ENCODE measurements at places on chromosomes 13 and 19.

DNA sequence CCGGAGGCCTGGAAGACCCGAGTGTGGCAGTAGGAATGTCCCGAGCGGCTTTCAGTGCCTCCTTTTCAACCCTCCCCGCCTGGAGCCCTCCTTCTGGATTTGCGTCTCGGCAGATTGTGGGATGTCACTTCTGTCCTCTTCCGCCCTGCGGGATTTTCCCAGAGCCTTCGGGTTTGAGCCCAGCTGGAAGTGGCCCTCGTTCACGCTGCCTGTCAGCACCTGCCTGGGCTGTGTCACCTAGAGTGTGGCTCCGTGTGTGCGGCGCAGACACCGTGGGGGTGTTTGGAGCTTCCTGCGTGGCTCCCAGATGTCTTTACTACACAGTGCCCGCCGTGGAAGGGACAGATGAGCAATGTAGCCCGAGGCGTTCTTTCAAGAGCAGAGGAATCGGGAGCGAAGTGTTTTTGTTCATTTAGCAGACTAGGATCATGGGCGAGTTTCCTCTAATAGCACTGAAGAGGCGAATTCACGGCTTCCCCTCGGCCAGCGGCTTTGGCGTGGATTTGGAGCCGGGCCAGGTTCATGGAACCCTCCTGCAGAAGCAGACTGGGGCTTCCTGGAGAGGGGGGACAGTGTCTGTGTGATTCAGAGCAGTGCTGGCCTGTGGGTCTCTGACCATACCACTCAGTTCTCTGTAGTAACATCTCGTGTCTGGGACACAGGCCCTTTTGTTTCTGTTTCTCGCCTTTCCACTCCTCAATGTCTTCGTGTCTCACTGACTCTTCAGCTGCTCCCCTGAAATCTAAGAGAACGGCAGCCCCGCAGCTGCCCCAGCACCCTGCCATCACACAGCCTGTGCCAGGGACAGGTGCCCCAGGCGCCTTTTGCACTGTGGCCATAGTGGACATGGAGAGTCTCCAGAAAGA lies 68.0 kb downstream of the KDM4B start:
- DNase-seq, result peak; percentile 86

GRCh38 chr19:4234142-4234861 lies 5.0 kb downstream of the EBI3 start:
- DNase-seq, result no peak

DNA sequence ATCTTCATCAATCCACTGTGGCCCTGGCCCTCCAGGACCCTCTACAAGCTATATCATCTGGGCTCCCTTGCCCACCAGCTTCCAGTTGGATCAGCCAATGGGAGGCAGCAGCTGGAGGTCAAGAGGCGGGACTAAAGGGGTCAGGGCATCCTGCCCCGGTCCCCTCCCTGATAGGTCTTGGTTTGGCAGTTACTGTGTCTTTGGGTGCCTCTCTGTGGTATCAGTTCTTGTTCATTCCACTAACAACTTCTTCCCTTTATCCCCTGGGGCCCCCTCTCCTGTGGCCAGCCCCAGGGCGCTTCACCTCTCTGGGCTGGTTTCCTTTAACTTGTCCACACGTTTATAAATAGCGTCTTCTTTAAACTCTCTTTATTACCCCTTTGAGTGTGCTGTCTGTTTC lies 83.6 kb downstream of the DCT start:
- DNase-seq, result no peak

GRCh38 chr19:28472843-28473242 lies 740.1 kb downstream of the UQCRFS1 start:
- DNase-seq, result peak; percentile 10

GRCh38 chr19:2555422-2556220 lies 79.7 kb downstream of the GADD45B start:
- DNase-seq, result no peak

- DNase-seq, result peak; percentile 26
These were observed 55.8 kb upstream of the KCTD15 start for GRCh38 chr19:33740811-33741396.

DNA sequence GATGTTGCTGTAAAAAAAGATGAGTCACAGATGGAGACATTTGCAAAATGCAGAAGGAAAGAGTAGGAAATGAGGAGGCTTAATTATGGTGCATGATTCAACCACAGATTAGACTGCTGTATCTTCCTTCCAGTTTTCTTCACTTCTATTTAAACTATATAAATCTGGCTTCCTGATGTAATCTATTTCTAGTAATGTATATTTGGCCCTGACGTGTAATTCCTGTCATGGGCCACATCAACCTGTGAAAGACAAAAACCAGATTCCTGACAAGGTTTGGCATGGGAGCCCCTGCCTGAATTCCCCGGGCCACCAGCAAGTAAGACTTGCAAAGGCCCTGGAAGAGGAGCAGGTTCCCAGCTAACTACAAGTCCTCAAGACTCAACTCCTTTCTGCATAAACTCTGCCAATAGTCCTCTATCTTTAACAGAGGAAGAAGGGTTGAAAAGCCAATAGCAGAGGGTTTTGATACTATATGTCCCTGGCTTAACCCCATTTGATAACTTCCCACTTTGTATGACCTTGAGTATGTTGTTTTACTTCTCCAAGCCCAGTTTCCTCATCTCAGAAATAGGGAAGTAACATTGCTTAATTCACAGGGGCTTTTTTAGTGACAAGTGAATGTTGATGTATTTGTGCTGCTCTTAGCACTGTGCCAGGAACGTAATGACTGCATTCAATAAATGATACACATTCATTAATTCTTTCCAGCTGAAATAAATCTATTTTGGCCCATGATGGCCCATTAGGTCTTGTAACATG lies 172.7 kb downstream of the SPRY2 start:
- peak; percentile 13 for DNase-seq

DNA sequence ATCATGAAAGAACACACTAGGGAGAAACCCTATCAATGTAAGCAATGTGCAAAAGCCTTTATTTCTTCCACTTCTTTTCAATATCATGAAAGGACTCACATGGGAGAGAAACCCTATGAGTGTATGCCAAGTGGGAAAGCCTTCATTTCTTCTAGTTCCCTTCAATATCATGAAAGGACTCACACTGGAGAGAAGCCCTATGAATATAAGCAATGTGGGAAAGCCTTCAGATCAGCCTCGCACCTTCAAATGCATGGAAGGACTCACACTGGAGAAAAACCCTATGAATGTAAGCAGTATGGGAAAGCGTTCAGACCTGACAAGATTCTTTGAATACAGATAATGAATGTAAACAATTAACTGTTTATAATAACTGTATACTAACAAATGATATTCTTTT lies 15.0 kb upstream of the ZNF439 start:
- no peak for DNase-seq

- DNase-seq, result no peak
These were observed 6.2 kb downstream of the RPL28 start for GRCh38 chr19:55391702-55392615.

GRCh38 chr19:2423071-2423914 lies 4.1 kb downstream of the TIMM13 start:
- DNase-seq, result no peak

GRCh38 chr13:28540612-28541011 lies 45.7 kb upstream of the FLT1 start:
- DNase-seq, result peak; percentile 12

Data from EL (cell line).